Activated CD4-positive, alpha-beta T cell treated with anti-CD3 and anti-CD28 coated beads for 4 hours (primary cell): ENCODE measurements at places on chromosomes 11 and 22.

- DNase-seq: no peak
Measured at GRCh38 chr11:126307706-126308105, 3.8 kb downstream of the DCPS start.

GRCh38 chr11:824292-824880 lies 3.3 kb upstream of the CRACR2B start:
- DNase-seq: no peak

- no peak for DNase-seq
Measured at GRCh38 chr11:88544656-88545280, 207.2 kb upstream of the CTSC start.

DNA sequence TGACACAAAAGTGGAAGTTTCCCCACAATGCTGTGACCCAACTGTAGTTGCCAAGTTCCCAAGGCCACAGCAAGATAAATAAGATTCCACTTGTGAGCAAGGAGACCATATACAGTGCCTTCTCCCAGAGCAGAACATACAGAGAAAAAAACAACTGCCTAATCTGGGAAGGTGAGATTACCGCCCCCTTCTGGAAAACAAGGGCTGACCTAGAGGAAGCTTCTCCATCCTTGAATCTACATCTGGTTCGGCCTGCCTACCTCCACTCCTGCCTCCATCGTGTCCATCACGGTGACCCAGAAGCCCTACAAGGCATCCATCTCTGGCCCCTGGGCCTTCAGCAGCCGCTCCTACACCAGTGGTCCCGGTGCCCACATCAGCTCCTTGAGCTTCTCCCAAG lies 6.1 kb upstream of the RNASEH2C start:
- no peak for DNase-seq

GRCh38 chr11:32071811-32072210 lies 19.1 kb upstream of the RCN1 start:
- DNase-seq: no peak
